Kidney (tissue), 22 donors: ENCODE measurements at places on chromosomes 6 and 20. TPM values are rescaled to one million over a fixed set of nuclear protein-coding genes. Genes with fewer than 3 reads are reported as not detected.
A peak's percentile ranks its signal among the peaks of the same experiment; 100 is the strongest.

The PRDM13 gene
- polyA plus RNA-seq = not detected

The APCDD1L gene
- 4.5 TPM for polyA plus RNA-seq

The KCNG1 gene
- polyA plus RNA-seq = 0.58 TPM

The WFDC2 gene
- polyA plus RNA-seq = 1,908 TPM

DNA sequence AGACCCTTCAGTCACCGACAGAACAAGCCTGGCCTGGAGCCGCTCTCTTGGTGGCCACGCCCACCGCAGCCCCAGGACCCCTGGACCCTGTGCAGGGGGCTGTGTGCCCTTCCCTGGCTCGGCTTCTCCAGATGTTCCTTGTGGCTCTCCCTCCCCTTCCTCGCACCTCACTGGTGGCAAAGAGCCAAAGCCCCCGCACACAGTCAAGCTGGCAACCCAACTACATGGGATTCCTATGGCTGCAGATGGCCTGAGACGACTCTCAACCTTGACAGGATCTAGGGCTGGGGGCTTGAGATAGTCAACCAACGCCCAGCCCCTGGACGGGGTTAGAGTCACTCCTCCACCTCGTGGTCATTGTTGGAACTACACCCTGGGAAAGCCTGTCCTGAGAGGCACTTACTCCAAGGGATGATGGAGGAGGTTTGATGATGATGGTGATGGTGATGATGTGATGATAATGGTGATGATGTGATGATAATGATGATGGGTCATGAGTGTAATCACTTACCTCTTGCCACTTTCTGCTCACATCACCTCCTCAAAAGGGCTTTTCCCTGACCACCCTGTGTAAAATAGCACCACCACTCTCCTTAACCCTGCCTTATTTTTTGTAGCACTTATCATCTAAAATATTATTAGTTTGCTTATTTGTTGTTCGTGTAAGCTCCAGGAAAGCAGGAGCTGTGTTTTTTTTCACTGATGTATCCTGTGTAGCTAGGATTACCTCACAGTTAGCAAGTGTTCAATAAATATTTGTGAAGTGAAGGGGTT lies 278.4 kb downstream of the LRFN2 start:
- H3K4me1 ChIP-seq = no peaks in the 10 kb centered on the region
- no peaks in the 10 kb centered on the region for H3K36me3 ChIP-seq
- H3K4me3 ChIP-seq = no peak overlapping the region
- DNase-seq = peak; percentile 88
- no peaks in the 10 kb centered on the region for H3K27me3 ChIP-seq

DNA sequence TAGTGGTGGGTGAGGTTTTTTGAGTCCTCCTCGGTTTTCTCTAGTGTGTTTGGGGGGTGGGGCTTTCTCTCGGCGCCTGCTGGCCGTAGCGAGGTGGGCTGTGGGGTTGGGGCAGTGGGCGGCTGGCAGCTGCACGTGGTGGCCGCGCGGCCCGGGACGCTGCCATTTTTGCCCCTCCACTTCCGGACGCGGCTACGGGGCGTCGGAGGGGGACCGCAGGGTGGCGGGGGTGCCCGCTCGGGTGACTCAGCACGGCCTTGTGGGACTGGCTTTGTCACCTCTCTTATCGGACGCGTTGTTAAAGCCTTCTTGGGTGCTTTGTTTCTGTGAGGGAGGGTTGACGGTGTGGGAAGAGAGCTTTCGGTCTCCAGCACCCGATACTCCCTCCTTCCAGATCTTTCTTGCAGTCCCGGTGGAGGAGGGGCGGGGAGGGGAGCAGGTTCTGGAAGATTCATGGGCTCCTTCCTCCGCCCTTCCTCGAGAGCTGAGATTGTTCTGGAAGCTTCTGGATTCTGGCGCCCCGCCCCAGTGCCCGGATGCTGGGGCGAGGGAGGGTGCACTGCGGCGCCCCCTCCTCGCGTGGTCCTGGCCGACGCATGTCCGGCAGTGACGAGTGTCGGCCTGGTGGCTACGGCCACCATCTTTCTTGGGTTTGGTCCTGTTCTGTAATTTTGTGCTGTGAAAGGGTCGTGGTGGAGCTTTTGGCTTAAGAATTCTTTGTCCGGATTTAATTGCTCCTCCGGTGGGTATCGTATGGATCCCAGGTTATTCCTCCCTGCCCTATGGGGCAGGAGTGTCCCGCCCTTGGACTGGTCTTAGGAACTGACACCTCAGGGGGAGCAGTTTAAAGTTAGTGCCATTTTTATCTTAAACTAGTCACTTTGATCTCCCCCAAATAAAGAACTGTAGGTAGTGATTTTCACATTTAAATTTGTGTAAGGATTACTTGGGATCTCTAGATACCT lies 719 bp downstream of the HSP90AB1 start:
- H3K4me1 ChIP-seq = no peaks in the 10 kb centered on the region
- peak; percentile 69 for DNase-seq
- peak overlapping the region; percentile 97 for H3K4me3 ChIP-seq
- no peaks in the 10 kb centered on the region for H3K27me3 ChIP-seq
- H3K36me3 ChIP-seq = peaks cover 20% of the 10 kb centered on the region

- H3K27ac ChIP-seq = no peak overlapping the region
- H3K27me3 ChIP-seq = no peaks in the 10 kb centered on the region
- no peak overlapping the region for H3K4me3 ChIP-seq
- no peaks in the 10 kb centered on the region for H3K4me1 ChIP-seq
Measured at GRCh38 chr6:125863023-125863422, 72.3 kb downstream of the NCOA7 start.

DNA sequence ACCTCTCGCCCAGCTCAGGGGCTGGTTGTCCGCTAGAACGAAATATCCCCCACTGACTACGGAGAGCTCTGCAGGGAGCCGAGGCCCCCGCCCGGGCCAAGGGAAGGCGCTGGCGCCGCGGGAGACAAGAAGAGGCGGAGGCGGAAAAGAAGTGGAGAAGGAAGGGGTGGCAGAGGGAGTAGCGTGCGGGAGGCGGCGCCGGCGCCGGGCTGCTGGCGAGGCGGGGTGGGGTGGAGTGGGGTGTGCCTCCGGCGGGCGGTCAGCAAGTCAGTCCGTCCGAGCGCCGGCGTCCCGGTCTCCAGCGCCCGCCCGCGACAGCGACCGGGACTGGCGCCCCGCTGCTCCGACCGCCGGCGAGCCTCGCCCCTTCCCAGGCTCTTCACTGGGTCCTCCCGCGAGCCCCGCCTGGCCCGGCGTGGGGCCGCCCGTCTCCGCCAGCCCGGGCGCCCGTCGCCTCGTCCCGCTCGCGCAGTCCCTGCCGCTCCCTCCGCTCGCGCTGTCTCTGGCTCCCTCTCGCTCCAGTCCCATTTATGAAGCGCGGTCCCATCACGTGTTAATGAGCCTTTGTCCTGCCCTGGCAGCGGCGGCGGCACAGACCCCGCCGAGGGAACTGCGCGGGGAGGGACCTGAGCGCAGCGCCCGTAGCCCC lies at the start of gene CNR1:
CNR1 (minus strand) TSS at position 504 of the 649 bp plus-strand sequence. CDS start 21,073 bp downstream, outside the sequence.
- no peak within 1 kb of the TSS for H3K27ac ChIP-seq
- no peaks in the 10 kb centered on the region for H3K4me1 ChIP-seq
- peaks cover 14% of the 10 kb centered on the region for H3K27me3 ChIP-seq
- peak within 1 kb of the TSS; percentile 57 for H3K4me3 ChIP-seq

DNA sequence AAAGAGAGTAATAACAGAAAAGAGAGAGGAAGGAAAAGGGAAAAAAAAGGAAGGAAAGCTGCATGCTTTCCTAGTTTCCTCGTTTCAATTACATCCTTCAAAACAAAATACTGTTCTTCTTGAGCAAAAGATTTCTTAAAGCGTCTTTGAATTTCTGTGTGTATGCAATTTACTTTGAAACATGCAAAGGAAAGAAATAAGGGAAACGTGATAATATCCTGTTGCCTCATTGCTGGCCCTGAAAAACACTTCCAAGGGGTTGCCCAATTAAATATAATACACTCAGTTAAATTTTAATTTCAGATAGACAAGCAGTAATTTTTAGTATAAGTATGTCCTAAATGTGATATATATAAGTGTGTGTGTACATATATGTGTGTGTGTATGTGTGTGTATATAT lies 51.2 kb upstream of the TPD52L1 start:
- no peak for DNase-seq
- no peaks in the 10 kb centered on the region for H3K27me3 ChIP-seq
- H3K36me3 ChIP-seq = no peaks in the 10 kb centered on the region
